ENCODE measurements at places on chromosomes 6 and 20. TPM values are rescaled to one million over a fixed set of nuclear protein-coding genes. Genes with fewer than 3 reads are reported as not detected.

Gene C2
- 0.99 TPM for total RNA-seq

Gene ADAM33
- total RNA-seq, result not detected

Gene KCNS1
- total RNA-seq, result 0.54 TPM

Gene HDGFL1
- total RNA-seq, result not detected

Gene HTR1B
- total RNA-seq, result not detected

Gene CTAGE9
- not detected for total RNA-seq

Gene PLAGL1
- 20.7 TPM for total RNA-seq

Gene PAK5
- total RNA-seq, result not detected

Gene TCF21
- total RNA-seq, result not detected

Gene TUBB1
- total RNA-seq, result not detected

Gene SSR1
- total RNA-seq, result 124 TPM

Gene PRDM13
- not detected for total RNA-seq

Gene AKAP12
- 4.0 TPM for total RNA-seq

All from activated CD8-positive, alpha-beta T cell treated with anti-CD3 and anti-CD28 coated beads for 36 hours (primary cell).